8988T (cell line): ENCODE measurements at places on chromosomes 7 and 10.

DNA sequence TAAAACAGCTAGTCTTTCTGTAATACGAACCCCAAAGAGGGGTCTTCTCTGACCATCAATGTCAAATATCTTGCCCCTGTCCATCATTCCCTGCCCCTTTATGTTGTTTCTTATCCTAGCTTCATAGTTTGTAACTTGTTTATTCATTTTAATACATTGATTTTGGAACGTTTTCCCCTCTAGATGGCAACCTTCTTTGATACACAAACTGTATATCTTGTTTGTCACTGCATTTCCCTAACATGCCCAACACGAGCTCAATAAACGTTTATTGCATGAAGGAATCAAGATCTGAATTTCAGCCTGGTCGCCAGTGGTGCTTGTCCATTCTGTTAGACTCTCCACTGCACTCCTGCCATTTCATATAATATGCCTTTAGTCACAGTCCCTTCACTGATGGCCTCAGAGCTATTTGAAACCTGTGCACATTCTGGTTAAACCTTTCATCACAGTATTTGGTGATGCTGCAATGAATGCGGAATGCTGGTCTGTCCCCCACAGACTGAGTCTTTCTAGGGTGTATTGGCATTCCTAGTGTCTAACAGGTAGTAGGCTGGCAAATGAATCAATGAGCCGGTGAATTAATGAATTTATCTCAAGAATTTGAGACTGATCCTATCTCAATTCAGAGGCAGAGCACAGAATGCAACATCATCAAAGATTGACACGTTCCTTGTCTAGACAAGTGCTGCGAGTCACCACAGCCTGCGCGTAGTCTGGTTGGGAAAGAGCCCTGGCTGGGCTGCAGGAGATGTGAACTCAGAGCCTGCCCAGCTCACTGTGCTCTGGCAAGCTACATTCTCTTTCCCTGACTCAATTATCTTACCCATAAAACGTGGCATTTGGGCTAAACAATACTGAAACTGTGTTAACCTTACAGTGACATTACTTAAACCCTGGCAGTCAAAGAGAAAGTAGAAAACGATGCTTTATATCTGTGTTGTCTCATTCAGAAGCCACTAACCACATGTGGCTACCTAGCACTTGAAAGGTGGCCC lies 55.2 kb upstream of the FRMD4A start:
- no peak for DNase-seq

DNA sequence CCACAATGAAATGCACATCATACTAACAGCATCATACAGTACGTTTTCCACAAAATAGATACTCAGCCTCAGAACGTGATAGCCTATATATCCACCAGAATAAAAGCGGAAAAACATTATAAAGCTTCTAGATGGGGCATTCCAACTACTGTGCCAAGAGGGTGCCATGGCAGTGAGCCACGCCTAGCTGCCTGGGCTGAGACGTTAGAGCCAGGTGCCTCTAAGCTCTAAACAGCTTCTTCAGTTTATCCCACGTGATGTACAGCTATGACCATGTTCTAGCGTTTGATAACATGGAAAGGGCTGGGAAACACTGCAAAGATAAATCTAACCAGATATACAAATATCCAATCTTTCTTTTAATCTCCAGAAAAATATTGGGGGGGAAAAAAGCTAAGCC lies 17.8 kb downstream of the USP6NL start:
- DNase-seq: no peak

GRCh38 chr10:77702166-77702565 lies 64.6 kb upstream of the KCNMA1 start:
- no peak for DNase-seq

DNA sequence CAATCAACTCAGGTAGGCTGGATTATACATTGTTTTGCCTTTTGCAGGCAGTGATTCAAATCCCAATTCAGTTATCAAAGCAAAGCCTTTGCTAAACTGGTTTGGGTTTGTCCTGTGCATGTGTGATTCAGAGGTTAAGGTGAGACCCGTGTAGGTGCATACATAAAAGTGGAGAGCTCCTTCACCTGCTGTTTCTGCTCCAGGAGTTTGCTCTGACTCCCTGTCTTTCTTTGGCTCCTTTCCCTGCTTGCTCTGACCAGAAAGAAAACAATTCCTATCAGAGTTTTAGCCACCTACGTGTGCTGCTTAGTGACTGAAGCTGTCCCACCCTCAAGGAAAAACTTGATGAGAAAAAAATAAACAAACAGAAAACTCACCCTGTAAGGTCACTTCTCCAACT lies 101.1 kb downstream of the TPST1 start:
- no peak for DNase-seq

DNA sequence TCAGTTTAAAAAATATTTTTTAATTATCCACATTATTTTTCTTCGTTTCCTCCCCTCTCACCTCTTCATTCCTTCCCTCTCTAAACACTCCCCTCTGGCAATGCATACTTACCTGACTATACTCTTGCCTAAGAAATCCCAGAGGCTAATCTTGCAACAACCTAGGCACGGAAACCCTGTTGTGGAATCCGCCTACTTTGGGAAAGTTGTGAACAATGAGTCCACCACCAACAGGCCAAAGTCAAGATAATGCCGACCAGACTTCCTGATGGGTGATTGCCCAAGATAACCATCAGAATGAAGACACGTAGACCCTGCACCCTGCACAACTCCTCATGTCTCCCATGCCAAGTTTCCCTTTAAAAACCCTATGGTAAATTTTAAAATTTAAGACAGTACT lies 521.5 kb downstream of the KIF20B start:
- DNase-seq: no peak

- DNase-seq: no peak
Observed at GRCh38 chr7:115724400-115725056, 306.0 kb downstream of the TFEC start.

- no peak for DNase-seq
Observed at GRCh38 chr7:35004531-35005095, 32.7 kb downstream of the DPY19L1 start.
